ENCODE measurements at places on chromosomes 5 and 9.

DNA sequence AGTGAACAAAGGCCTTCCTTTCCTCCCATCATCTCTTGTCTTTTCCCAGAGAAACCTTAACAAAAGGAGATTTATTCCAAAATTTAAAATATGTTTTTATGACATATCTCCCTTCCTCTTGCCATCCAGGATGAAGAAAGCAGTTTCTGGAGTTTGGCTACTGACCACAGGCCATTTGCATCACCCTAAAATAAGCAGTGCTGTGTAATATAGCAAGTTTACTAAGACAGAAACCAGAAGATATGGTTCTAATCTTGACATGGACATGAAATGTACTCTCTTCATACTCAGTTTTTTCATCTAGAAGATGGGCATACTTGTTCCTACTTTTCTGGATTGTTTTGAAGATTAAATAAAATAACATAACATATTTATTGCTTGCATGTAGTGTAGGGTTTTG lies 50.2 kb upstream of the ZFAND5 start:
- no peak for DNase-seq

- peak; percentile 22 for DNase-seq
Observed at GRCh38 chr9:93033531-93033930, 25.0 kb upstream of the SUSD3 start.

- DNase-seq, result no peak
Observed at GRCh38 chr9:132743931-132744479, 73.7 kb downstream of the GTF3C4 start.

- no peak for DNase-seq
Observed at GRCh38 chr5:147474140-147474539, 35.7 kb downstream of the DPYSL3 start.

GRCh38 chr5:3131161-3131560 lies 379.7 kb upstream of the IRX2 start:
- no peak for DNase-seq

GRCh38 chr9:87433853-87434252 lies 63.8 kb upstream of the DAPK1 start:
- no peak for DNase-seq

DNA sequence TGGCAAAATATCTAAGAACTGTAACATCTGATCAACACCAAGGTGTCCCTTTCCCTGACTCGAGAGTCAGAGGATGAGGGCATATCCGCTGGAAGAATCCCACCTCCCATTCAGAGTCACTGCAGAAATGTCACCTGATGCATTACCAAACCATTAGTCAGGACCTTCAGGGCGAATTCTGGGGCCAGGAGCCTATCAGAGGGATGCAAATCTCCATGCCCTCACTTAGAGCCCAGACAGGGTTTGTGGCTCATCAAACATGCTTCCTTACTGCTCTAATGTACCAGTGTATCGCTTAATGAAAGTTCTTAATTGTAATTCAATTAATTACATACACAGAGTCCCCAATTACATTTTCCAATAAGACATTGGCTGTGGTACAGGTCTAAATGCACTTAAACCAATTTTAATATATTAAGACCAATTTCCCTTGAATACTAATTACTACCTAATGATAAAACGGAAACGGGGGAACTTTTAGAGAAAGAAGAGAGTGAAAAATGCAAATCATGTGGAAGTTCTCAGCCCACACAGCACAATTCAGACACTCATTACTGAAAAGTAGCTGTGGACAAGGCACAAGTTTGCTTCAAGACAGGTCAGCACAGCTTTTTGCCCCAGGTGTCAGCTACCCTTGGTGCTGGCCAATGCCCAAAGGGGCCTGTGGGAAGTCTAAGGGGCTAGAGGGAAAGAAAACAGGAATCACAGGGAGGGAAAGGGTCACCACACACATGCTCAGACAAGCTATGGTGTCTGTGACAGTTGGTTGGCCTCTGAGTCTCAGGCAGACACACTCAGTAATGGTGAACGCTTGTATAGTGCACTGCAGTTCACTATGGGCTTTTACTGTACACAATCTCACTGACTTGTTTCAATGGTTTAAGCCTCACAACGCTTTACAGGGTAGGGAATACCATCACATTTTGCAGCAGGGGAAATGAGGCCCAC lies 211.6 kb downstream of the MAPKAP1 start:
- no peak for DNase-seq

DNA sequence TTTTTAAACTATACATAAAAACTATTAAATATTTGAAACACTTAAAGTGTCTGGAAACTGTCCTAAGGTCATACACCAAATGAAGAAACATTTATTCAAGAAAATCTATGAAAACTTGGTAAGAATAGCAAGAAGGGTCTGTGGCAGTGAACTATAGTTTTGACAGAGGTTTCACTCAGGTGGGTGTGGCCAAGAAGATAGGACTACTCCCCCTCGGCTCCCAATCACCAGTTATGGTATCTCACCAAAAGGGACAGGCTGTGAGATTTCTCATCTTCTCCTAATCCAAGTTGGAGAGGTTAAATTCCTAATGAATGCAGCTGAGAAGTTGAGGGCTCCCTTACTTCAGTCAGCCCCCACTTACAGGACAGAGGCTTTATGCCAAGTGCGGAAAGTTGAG lies 2.9 kb downstream of the ARSK start:
- DNase-seq, result no peak
